Activated CD8-positive, alpha-beta memory T cell treated with anti-CD3 and anti-CD28 coated beads for 24 hours (primary cell): ENCODE measurements at places on chromosomes 16 and 17.

GRCh38 chr16:8120001-8120400 lies 470.3 kb downstream of the TMEM114 start:
- DNase-seq = no peak

- no peak for DNase-seq
These were observed 550.0 kb downstream of the CDH13 start for GRCh38 chr16:83176802-83177201.

DNA sequence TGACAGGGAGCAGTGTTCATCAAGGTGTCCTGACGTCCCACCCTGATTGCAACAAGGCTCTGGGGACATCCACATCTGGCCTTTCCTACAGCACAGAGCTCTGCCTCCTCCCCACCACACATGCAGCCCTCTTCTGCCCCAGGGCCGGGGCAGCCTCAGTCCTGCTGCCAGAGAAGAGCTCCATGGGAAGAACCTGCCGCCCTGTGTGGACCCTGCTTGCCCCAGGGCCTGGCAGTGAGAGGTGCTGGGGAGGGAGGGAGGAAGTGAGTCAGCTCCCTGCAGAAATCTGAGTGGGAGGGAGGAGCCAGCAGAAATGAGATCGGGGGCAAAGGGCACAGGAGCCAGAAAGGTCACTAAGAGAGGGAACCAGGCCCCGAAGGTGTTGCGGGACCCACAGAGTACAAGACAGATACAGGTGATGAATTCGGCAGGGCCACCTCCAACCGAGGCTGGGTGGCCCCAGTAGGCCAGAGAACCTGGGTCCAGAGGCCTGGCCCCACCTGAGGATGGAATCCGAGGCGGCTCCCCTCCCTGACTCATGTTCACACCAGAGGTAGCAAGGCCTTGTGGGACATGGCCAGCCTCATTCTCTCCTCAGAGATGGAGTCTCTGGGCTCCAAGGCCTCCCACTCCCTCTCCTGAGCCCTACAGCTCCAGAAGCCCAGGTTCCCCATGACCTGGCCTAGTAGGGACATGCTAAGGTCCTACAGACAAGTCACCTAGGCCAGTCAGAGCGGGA lies 24.8 kb downstream of the MYO18A start:
- DNase-seq = peak; percentile 85

DNA sequence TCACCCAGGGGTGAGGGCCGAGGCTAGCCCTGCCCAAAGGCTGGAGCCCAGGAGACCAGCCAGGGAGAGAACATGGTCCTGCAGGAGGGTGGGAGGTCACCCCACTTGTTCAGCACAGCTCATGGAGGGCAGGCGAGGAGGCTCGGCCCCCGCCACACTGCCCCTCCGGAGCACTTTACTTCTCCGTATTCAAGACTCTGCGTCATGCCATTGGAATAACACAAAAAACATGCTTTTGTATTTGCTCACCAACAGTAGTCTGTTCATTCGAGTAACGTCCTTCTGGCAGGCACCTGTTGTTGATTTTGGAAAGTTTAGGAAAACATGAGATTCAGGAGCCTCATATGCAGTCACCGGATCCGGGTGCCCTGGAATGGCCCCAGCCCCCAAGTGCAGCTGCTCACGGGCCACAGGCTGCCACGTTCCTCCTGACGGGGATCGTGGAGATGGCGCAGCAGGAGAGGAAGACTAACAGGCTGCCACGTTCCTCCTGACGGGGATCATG lies 81.1 kb upstream of the DNAH17 start:
- no peak for DNase-seq

GRCh38 chr16:1159973-1160772 lies 7.3 kb downstream of the CACNA1H start:
- DNase-seq = no peak

GRCh38 chr16:4935241-4935855 lies 1.6 kb downstream of the PPL start:
- DNase-seq = no peak

DNA sequence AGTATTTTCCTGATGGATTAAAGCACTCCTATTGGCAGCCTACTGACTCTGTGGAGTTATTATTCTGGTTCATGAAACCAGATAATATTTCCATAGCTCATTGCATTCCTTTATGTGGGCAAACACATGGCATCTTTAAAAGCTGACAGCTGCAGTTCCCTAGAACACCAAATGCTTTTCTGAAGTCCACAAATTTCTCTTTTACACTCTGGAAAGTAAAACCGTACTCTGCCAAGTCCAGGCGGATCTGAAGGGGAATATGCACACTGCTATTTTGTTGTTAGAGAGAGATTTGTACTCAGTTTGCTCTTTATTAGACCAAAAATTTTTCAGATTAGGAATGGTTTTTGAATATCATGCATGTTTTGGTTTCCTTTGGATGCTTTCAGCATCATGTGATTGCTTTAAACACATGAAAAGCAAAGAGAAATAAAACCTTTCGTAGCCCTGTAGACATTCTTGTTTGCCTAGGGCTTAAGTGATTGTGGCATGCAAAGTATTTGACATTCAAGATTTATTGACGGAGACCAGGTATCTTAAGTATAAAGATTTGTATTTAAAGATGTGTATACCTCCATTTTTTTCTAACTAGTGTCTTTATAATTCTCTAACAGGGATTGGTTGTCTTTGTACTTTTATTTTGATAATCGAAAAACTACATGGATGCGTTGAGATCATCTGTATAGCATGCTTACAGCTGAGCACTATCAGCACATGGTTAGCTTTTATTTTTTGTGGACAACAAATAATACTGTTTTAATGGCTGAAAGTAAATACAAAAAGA lies 19.5 kb downstream of the SEC14L1 start:
- DNase-seq = no peak

DNA sequence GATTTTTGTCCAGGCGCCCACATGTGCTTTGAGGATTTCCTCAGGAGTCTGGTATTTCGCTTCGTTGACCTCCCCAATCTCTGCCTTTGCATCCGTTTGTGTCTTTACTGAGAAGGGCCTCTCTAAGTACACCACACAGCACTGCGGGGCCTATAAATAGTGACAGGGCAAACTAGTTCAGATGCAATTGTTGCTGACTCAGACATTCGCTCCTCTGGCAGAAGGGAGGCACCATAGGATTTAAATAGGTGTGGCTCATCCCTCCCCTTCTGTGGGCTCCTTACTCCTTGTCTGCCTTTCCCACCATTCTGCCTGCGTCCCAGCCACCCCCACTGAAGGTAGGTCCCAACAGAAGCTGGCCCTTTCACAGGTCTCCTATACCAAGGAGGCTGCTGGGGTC lies 192.3 kb downstream of the SHISA9 start:
- no peak for DNase-seq

DNA sequence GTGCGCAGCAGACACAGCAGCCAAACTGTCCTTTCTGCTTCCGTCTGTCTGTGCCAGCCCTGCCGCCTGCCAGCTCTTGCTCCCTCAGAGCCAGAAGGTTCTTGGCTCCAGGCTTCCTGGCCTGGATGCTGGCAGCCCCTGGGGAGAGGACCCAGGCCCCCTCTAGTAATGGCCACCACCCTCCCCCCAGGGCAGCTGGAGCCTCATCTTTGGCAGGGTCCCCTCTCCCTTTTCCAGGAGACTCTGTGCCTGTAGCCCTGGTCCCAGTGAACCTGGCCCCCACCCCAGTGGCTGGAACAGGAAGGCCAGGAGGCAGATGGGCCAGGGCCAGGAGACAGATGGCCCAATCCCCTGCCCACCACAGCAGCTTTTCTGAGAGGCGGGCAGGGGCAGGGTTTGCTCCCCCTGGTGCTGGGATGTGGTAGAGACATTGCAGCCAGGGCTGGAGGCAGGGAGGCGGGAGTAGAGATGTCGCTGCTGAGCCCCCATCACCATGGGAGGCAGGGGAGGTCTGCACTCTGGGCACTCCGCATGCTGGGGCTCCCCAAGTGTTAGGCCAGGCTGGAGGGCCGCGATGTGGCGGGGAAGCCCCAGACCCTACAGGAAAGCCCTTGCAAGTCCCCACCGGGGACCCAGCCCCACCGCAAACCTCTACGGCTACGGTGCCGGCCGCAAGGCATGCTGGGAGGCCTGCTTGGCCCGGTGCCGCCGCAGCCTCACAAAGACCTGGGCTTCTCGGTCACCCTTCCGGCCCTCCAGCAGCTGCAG lies 16.7 kb downstream of the UNC13D start:
- peak; percentile 88 for DNase-seq

- DNase-seq = no peak
These were observed 12.7 kb downstream of the HIC1 start for GRCh38 chr17:2067608-2068024.

DNA sequence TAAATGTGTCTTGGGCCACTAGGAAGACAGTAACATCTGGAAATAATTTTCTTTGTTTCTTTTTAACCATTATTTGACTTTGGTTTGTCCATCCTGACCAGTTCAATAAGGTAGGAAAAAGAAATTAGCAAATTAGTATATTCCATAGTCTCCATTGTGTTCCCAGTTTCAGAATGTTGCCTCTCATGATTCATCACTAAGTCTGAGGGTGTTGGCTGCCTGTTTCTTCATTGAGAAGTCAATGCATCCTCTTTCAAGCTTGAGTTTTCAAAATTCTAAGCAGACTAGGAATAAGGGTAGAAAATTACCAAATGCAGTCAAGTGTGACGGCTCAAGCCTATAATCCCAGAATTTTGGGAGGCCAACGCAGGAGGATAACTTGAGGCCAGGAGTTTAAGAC lies 41.9 kb downstream of the ZFHX3 start:
- DNase-seq = no peak

DNA sequence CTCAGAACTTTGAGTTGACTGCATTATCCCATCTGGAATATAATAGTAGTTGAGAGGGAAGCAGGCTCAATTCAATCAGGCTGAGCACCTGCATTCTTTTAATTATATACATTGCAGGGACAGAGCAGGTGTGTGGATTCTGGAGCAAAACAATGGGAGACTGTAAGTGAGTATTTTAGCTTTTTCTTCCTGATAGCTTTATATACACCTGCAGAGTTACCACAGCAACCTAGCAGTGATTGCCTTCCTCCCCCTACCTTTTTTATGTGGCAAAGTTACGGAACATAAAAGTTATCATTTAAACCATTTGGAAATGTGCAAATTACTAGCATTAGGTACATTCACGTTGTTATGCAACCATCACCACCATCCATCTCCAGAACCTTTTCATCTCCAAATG lies 25.4 kb upstream of the RHOT1 start:
- DNase-seq = no peak

DNA sequence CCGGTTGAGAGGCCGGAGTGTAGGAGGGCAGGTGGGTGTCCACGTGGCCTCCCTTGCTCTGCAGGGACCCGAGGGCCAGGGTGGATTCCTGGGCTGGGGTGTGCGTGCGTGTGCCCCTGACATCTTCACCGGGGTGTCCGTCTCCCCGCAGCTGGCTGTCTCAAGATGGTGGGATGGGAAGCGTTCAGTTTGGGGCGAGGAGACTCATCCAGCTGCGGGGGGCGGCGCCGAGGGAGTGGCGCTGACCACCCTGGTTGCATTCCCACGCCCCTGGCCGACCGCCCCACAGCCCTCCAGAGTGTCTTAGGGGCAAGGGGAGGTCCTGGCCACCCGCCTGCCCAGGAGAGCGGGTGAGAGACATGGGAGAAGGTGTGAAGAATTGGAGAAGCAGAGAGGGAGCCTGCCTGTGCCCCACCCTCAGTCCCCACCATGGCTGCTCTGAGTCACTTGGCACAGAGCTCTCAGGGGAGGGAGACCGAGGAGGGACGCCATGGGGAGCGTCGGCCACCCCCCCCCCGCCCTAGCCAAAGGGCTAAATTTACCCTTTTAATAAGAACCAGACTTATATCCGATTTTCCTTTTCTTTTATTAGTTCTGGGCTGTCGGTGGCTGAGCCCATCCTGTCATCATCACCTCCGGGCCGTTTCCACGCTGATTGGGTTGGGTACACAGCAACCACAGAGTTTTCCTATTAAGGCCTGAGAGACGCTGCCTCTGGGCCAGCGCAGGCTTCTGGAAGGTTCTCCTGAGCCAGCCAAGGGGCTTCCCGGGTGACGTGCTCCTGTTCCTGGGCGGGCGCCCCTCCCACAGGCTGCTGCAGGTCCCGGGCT lies 22.0 kb downstream of the BAHCC1 start:
- DNase-seq = no peak

DNA sequence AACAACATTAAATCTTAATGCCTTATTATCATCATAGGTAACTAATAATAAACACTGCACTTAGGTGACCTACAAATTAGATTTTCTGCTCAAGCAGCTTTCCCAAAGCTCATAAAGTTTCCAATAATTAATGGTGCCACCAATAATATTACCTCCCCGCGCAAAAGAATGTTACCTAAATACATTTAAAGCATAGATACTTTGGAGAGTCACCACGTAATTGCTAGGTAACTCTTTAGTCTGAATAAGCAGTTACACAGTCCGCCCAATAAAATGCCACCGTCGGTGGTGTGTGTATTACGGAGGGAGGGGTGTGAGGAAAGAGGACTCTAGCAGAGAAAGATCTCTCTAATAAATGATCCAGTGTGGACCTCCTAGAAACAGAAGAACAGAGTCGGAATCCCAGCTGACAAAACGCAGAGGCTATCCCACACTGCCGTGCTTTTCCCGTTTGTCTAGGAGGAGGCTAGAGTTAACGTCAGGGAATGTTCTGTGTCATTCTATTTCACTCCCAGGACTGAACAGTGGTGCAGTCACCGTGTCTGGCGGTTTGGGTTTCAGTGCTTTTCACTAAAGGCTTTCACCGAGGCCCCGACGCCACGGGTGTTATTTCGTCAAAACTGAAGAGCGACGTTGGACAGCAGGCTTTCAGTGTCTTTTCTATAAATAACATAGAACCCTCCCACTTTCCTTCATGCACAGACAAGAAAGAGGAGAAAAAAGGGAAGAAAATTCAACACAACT lies 630 bp downstream of the RNFT1 start:
- no peak for DNase-seq

GRCh38 chr17:58899191-58899590 lies 143.5 kb downstream of the PPM1E start:
- DNase-seq = no peak

DNA sequence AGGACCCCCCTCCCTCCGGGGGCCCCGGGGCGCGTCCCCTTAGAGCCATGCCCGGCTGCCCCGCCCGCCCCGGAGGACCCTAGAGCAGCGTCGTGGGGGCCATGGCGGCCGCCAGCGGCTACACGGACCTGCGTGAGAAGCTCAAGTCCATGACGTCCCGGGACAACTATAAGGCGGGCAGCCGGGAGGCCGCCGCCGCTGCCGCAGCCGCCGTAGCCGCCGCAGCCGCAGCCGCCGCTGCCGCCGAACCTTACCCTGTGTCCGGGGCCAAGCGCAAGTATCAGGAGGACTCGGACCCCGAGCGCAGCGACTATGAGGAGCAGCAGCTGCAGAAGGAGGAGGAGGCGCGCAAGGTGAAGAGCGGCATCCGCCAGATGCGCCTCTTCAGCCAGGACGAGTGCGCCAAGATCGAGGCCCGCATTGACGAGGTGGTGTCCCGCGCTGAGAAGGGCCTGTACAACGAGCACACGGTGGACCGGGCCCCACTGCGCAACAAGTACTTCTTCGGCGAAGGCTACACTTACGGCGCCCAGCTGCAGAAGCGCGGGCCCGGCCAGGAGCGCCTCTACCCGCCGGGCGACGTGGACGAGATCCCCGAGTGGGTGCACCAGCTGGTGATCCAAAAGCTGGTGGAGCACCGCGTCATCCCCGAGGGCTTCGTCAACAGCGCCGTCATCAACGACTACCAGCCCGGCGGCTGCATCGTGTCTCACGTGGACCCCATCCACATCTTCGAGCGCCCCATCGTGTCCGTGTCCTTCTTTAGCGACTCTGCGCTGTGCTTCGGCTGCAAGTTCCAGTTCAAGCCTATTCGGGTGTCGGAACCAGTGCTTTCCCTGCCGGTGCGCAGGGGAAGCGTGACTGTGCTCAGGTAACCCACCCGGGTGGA lies 759 bp downstream of the ALKBH5 start:
- peak; percentile 82 for DNase-seq
